ENCODE measurements at places on chromosomes 6 and 20. TPM values are rescaled to one million over a fixed set of nuclear protein-coding genes. Genes with fewer than 3 reads are reported as not detected.

Gene POPDC3
- total RNA-seq: 21.5 TPM

Gene AURKA
- total RNA-seq: 106 TPM

Gene ADGRF5
- total RNA-seq: not detected

Gene KCNK16
- total RNA-seq: not detected

Gene YIPF3
- 63.2 TPM for total RNA-seq

Gene EYA2
- total RNA-seq: 2.6 TPM

Gene LST1
- total RNA-seq: not detected

Data from A549 treated with dexamethasone at 1 μM for 4 hours (cell line).